NCI-H146 (cell line): ENCODE measurements at places on chromosomes 7 and 10.

GRCh38 chr10:121525251-121526134 is 72.8 kb downstream of the FGFR2 start:
- DNase-seq: no peak

GRCh38 chr10:71964743-71965515 is 734 bp downstream of the CHST3 start:
- peak; percentile 48 for DNase-seq

- DNase-seq: peak; percentile 68
Measured at GRCh38 chr10:117865945-117866344, 180.8 kb downstream of the RAB11FIP2 start.

- no peak for DNase-seq
Measured at GRCh38 chr7:47489624-47490023, 92.3 kb downstream of the TNS3 start.

GRCh38 chr10:129548600-129548999 is 81.6 kb downstream of the MGMT start:
- no peak for DNase-seq

- no peak for DNase-seq
Measured at GRCh38 chr7:141534757-141535737, 16.2 kb upstream of the AGK start.

DNA sequence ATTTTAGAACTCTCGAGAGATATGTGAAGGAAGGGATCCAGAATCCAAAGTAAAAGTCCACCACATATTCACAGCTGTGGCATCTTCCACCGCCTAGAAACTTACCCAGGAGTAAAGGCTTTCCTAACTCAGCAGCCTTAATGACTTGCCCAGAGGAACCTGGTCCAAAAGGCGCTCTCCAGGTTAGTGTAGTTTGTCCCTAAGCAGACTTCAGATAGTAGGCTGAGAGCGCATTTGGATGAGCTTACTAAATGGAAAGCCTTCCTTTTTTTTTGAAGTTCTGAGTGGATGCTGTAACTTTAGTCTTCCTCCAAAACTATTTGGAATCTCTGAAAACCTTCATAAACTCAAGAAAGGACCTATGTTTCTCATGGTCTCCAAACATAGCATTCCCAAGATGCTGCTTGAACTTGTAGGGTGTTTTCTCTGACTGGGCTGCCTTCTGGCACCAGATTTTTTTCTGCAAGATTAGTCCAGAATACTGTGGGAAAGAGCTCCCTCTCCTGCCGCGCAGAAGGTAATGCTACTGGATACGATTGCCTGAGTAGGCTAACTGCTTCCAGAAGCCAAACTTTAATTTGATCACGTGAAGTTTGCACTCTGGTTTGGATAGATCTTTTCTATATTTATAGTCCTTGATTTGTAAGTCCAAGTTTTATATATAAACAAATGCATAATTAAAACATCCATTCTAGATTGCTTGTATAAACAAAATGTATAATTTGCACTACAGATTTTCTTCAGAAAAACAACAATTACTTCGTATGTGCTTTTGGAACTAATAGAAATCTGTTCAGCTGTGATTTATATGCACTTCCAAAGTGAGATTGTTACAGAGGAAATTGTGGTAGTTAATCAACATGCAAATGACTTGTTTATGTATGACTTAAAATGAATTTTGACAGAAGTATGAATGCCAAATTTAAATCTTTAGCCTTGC is 19.6 kb upstream of the GPR37 start:
- peak; percentile 25 for DNase-seq

GRCh38 chr7:111865430-111865829 is 303.1 kb upstream of the IMMP2L start:
- no peak for DNase-seq
